ENCODE measurements at places on chromosomes 1 and 21.

DNA sequence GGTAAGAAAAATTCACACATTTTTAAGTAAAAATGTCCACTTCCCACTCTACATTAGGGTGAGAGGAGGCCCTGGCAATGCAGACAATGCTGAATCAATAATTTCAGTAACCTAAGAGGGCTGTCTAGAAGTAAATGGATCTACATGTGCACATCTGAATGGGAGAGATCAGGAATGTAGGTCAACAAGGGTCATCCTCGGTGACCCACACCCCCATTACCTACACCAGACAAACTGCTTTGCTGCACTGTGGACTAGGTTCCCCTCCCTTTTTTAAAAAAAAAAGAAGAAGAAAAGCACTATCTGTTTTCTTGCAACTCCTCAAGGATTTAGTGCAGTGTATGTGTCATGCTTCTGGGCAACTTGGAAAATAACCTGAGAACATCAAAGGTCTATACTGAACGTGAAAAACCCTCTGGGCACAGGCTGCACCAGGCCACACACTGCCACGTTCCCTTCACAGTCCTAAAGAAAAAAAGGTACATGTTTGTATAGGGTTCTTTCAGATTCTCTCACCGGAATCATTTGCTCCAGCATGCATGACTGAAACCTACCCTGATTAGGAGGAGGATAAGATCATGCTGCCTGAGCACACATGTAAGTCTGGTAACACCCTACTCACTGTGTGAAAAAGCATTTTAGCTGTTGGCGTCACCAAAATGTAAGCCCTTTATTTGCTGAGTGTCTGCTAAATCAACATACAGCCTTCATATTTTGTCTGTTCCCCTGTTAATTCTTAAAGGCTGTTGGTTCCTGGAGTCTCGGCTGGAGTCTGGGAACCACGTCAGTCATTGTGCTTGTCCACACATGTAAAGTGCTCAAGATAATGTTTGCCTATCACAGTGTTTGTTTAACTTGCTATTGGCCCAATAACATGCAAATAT lies 341.0 kb downstream of the SMYD3 start:
- DNase-seq: no peak

- DNase-seq: peak; percentile 10
These were observed 160.1 kb downstream of the FASLG start for GRCh38 chr1:172818841-172819527.

- no peak for DNase-seq
These were observed 18.1 kb downstream of the PLOD1 start for GRCh38 chr1:11952455-11953109.

DNA sequence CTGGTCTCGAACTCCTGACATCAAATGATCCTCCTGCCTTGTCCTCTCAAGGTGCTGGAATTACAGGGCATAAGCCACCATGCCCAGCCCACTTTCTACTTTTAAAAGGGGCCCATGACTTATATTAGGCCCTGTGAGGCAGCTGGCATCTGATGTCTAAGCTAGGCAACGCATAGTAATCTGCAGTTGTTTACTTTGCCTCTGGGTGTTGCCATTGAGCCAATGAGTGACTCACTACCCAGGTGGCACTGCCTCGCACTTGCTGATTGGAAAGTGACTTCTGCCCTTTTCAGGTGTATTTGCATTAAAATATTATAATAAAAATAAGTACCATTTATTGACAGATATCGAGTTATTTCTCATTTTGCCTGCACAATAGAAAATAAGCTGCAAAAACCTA lies 84.9 kb downstream of the KIF14 start:
- no peak for DNase-seq

GRCh38 chr1:221394011-221394544 lies 347.8 kb downstream of the DUSP10 start:
- DNase-seq: no peak

- peak; percentile 79 for DNase-seq
These were observed 1.1 kb upstream of the ELAPOR1 start for GRCh38 chr1:109112652-109113285.

DNA sequence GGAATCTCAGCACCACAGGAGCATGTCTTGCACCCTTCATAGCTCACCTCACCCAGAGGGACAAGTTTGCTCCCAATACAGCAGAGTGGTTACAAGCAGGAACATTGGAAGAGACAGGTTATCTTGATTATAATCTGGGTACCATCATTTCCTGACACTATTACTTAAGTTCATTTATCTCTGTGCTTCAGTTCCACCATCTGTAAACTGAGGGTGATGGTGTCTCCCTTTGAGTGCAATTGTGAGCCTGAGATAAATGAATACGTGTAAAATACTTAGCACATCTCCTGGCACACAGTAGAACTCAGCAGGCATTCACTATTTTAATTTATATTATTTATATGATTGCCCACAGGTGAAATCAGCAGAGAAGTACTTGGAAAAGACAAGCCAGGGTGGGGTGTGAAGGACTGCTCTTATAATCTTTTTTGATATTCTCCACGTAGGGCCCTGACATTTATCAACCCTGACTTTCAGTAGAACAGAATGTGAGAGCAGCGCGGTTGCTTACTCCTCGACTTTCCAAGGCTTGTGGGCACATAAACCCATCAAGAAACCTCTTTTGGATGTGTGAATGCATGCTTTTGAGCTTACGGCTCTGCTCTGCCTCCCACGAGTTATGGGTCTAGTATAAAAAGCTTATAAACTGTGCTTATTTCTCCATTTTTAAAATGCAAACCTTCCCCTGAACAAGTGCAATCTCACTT lies 34.9 kb downstream of the DUSP10 start:
- no peak for DNase-seq

GRCh38 chr21:44547656-44548331 lies 3.5 kb downstream of the KRTAP10-2 start:
- DNase-seq: no peak

GRCh38 chr1:25562101-25562927 lies 18.9 kb downstream of the LDLRAP1 start:
- DNase-seq: peak; percentile 60

GRCh38 chr21:41488080-41488479 lies 19.9 kb downstream of the TMPRSS2 start:
- no peak for DNase-seq

DNA sequence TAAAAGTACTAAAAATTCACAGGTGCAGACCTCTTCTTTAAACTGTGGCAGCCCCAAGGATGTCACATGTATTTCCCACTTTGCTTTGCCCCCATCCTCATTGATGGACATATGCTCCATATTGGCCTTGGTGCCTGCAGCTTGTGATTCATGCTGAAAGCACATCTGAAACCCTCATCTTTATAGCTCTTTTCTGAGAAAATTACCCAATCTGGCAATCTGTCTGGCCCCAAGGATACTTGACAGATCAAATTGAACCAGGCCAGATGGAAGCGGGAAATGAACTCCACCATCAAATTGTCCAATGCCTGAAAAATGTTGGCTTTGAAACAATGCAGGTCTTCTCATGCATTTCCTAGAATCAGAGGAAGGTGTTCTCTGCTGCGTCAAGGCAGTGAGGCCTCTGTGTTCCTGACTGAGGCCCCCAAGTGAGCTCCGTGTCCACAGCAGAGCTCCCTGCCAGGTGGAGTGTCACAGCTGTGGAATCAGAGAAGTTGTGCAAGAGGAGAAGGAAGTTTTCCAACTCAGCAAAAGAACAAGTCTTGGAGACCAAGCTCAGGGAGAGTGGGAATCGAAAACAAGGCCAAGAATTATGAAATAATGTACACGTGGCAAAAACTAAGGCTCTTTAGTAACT lies 323.7 kb downstream of the PLPP3 start:
- no peak for DNase-seq

DNA sequence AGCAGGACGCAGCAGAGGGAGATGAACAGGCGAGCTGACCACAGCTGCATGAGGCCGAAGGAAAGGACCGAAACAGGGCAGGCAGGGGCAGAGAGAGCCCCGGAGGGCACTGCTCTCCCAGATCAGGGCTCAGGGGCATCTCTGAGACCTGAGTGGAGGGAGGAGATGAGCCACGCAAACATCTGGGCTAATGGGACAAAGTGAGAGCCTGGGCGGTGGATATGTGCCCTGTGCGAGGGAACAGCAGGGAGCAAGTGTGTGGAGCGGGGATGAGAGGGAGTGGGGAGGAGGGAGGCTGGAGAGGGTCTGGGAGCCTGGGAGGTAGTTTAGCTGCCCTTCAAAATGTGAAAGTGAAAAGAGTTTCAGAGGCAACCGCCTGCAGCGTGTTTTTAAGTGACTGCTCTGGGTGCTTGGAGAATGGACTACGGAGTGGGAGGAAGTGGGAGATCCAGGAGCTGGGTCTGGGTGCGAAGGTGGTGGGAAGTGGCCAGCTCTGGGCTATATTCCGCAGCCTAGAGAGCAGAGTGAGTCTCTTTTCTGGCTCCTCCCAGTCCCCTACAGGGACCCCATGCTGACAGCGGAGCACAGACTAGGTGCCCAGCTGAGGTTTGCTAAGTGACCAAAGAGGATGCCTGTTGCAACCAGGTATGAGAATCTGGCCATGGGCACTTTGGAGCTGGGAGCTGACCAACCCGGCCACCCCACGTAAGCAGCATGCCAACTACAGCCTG lies 114.6 kb upstream of the IFFO2 start:
- DNase-seq: no peak

DNA sequence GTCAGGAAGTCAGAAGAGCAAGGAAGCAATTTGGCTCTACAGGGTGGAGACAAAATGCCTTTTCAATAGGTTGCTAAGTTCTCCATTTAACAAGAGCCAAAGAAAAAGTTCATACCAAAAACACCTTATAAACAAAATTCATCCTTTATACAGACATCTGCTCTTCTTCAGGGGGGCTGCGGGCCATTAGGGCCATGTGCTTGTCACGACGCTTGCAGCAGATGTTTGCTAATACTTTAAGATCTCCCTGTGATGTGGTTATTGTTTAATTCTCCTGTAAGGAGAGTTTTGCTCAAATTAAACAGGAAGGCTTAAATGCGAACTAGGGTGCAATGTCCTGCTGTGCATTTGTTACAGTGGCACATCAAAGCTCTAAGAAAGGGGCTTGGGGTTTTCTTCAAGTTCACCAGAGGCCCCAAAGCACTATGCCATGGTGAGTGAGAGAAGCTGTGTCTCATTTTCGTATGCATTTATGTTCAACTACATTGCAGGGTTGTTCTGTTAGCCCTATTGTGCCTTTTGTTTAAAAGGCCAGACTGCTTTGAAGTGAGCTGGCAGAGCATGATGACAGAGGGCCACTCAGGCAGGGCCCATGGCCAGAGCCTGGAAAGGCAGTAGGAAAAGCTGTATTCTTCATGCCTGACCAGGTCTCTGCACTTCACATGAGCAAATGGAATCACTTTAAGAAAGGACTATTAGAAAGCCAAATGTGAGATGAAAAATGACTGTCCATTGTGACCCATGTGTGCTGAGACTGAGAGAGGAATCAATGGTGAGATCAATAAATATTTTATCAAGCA lies 24.8 kb upstream of the NTPCR start:
- no peak for DNase-seq

GRCh38 chr1:207070811-207071210 lies 17.7 kb downstream of the PFKFB2 start:
- DNase-seq: no peak

DNA sequence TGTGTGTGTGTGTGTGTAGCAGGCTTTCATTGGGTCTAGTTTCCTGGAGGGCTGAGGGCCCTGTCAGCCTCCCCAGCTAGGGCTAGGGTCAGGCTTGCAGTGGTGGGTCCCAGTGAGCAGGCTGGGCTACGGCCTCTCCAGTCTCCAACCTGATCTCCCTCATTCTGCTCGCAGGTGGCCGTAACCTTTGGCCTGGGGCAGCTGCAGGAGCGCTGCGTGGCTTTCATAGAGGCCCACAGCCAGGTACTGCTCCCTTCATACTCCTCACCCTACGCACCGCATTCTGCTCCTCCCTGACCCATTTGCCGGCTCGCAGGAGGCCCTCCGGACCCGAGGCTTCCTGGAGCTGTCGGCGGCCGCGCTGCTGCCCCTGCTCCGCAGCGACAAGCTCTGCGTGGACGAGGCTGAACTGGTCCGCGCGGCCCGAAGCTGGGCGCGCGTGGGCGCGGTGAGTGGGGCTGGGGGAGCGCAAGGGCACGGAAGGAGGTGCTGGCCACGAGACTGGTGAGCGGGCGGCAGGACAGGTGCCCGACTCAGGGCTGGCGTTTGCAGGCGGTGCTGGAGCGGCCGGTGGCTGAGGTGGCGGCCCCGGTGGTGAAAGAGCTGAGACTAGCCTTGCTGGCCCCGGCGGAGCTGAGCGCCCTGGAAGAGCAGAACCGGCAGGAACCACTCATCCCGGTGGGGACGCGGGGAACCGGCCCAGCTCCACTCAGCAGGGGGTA lies 4.7 kb downstream of the BTBD19 start:
- no peak for DNase-seq

GRCh38 chr1:26994020-26994786 lies 711 bp downstream of the TRNP1 start:
- no peak for DNase-seq

DNA sequence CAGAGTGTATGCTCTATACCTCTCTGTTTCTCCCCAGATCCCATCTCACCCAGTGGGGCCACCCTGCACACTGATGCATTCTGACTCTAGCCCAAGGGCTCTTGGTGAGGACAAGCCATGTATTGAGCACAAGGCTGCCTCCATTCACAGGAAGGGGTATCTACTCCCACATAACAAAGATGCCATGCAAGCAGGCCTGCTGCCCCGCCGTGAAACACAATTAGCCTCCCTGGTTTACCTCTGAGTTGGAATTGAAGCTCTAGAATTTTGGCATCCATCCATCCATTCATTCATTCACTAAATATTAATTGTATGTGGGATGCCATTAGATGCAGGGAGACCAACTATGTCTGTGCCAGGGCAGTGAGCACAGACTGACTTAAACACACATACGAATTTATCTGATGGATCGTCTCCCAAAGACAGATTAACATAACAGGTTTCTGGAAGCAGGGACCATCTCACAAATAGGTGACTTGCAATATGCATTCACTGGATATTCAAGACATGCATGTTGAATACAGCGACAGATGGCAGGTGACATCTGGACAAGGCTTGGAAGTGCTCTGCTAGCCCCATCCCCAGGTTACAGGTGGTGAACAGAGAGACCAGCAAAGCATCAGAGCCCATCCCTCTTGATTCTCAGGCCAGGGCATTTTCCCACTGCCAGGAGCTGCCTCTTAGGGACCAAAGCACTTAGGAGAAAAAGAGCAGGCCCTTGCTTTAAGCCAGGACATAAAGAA lies 34.3 kb downstream of the TRABD2B start:
- no peak for DNase-seq

- DNase-seq: peak; percentile 12
These were observed 33.0 kb downstream of the EPHA2 start for GRCh38 chr1:16122916-16123315.

DNA sequence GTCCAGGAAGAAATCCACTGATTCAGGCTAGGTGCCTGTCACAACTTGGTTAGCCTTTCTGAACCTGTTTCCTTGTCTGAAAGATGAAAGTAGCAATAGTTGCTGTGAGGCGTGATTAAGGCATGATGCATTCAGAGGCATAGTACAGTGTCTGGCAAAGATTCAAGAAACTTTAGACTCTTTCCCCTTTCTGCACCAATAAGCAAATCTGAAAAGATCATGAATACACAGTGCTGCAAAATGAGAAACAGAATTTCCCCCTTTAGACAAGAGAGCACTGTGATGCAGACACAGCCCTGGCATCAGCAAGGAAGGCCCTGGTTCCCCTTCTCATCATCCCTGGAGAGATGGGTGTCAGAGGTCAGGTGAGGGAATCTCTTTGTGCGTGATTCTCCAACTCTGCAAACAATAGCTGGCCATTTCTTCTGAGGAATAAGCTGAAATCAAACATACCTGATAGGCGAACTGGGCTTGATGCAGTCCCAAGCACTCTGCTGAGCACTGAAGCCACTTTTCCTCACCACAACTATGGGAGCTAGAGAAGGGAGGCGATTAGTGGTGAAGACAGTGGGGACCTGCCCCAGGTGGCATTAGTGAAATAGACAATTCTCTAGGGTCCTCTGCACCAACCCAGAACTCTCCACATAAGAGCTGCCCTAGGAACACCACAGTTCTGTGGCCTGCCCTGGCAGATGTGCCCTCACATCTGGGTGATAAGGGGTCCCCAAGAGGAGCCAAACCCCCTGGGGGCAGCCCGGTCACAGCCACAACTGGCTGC lies 41.7 kb downstream of the ITPKB start:
- no peak for DNase-seq

Measured in stimulated activated CD8-positive, alpha-beta memory T cell treated with anti-CD3 and anti-CD28 coated beads, Interleukin-2, amount 100 ng/mL, for 1 hour (primary cell).